Type B pancreatic cell (in vitro differentiated cells): ENCODE measurements at places on chromosomes 5 and 9. TPM values are rescaled to one million over a fixed set of nuclear protein-coding genes. Genes with fewer than 3 reads are reported as not detected.

DNA sequence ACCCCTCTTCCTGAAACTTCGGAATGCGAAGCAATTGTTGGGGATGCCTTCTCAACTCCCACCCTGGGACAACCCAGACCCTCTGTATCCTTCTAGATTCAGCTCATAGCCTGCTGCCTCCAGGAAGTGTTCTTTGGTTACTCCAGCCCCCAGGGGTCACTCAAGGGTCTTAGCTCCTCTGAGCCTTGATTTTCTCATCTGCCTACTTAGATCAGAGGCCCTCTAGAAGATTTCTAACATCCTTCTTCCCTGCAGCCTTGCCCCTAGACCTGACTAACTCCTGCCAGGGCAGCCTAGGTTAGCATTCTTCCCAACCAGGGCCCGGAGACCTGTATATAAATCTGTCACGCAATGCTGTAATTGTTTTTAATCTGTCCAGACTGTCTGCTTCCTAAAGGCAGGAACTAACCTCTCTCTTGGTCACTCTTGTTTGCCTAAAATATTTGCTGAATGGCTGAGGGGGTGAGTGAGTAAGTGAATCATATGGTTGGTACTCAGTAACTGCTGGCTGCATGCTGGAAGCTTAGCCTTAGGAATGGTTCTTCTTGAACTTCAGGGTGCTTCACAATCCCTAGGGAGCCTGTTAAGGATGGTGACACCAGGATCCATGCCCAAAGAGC is 8.2 kb downstream of the GALNT10 start:
- no peak for DNase-seq

GRCh38 chr5:60382716-60383115 is 317.2 kb downstream of the DEPDC1B start:
- DNase-seq = no peak

DNA sequence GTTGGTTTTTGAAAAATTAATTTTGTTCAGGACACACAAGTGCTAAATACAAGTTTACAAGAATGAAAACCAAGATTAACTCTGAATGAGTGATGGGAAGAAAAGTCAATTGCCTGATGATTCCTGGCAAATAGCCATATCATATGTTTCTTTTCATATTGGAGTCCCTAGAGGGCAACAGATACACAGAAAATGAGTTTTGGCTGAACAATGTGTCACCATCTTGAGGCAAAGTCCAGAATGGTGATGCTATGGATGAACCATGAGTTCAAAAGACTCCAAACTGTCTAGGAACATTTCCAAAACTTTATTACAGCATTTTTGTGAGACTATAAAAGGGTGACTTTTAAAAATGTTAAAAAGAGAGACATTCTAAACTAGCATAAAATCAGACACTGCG is 382.9 kb downstream of the TMEM161B start:
- no peak for DNase-seq

GRCh38 chr5:168152660-168153059 is 138.8 kb upstream of the WWC1 start:
- no peak for DNase-seq

GRCh38 chr5:173885475-173886010 is 2.6 kb upstream of the CPEB4 start:
- DNase-seq = no peak

GRCh38 chr5:169218861-169219260 is 82.1 kb downstream of the SLIT3 start:
- no peak for DNase-seq

GRCh38 chr5:158456756-158457155 is 597.8 kb upstream of the CLINT1 start:
- DNase-seq = no peak

- DNase-seq = no peak
Measured at GRCh38 chr9:13244181-13244580, 35.3 kb downstream of the MPDZ start.

DNA sequence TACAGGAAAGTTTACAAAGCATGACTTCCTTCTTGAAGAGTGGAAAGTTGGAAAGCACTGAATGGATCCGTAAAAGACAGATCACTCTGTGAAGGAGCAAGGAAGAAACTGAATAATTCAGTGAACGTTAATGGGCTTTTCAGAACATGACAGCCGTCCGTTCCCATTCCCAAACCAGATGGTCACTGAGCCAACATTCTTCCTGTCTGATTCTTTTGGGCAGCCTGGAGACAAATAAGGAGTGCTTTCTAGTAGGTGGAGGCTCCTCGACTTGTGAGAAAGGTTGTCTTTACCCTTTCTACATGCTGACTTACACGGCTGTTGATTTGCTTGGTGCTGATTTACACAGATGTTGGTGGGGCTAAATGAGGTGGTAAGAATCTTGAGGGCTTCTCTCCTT is 51.0 kb upstream of the PAPPA start:
- DNase-seq = no peak

DNA sequence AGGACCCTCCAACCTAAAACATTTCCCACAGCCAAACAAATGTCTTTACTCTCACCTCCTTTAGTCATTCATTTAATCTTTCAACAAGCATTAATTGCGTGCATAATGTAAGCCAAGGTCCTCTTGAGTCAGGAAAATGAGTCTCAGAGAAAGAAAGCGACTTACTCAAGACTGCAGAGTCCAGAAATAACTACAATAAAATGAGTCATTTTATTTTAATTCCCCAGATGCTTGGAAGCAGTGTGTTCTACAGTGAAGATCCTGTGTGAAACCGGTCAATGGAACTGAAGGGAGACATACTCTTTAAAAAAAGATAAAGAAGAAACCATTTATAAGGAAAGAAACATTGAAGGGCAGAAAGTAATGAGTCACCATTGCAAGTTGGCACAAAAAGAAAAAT is 513.7 kb downstream of the CDK5RAP2 start:
- DNase-seq = no peak

Gene TMEM232
- total RNA-seq = 2.4 and 6.9 TPM in 2 replicates

Gene PCDHB8
- 0.99 and 3.9 TPM in 2 replicates for total RNA-seq

Gene GCNT4
- total RNA-seq = 7.1 and 8.3 TPM in 2 replicates

Gene ARID3C
- total RNA-seq = 0.26 TPM in 1 of 2 replicates, not detected in the other

Gene PCDHB13
- 2.3 and 4.7 TPM in 2 replicates for total RNA-seq

Gene IL17B
- 0.46 TPM in 1 of 2 replicates, not detected in the other for total RNA-seq

Gene CCDC152
- total RNA-seq = not detected in 2 replicates

Gene GABBR2
- total RNA-seq = 6.3 and 6.4 TPM in 2 replicates

Gene FOXD4
- total RNA-seq = 0.17 and 0.75 TPM in 2 replicates

Gene CNTFR
- 3.5 and 24.2 TPM in 2 replicates for total RNA-seq
